ENCODE measurements at places on chromosomes 7 and 10. TPM values are rescaled to one million over a fixed set of nuclear protein-coding genes. Genes with fewer than 3 reads are reported as not detected.
A peak's percentile ranks its signal among the peaks of the same experiment; 100 is the strongest.

Gene LRRD1
- polyA plus RNA-seq, result 0.14 TPM

DNA sequence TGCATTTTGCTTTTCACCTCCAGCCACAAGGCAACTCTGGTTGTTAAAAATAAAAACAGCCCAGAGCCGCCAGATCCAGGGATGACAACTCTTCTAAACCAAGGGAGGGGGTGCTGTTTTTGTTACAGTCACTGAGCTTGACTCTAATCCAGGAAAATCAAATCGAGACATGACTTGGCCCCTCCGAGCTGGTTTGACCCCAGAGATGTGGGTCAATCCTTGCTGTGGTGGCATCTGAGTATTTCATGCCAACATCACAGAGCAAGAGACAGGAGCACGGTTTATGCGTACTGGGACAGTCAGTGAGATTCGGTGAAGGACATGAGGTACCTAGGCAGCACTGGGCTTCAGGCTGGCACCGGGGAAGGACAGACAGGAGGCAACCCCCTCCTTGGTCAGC is 88.8 kb upstream of the ZMIZ1 start:
- no peak for DNase-seq

Gene CUEDC2
- 76.8 TPM for polyA plus RNA-seq

DNA sequence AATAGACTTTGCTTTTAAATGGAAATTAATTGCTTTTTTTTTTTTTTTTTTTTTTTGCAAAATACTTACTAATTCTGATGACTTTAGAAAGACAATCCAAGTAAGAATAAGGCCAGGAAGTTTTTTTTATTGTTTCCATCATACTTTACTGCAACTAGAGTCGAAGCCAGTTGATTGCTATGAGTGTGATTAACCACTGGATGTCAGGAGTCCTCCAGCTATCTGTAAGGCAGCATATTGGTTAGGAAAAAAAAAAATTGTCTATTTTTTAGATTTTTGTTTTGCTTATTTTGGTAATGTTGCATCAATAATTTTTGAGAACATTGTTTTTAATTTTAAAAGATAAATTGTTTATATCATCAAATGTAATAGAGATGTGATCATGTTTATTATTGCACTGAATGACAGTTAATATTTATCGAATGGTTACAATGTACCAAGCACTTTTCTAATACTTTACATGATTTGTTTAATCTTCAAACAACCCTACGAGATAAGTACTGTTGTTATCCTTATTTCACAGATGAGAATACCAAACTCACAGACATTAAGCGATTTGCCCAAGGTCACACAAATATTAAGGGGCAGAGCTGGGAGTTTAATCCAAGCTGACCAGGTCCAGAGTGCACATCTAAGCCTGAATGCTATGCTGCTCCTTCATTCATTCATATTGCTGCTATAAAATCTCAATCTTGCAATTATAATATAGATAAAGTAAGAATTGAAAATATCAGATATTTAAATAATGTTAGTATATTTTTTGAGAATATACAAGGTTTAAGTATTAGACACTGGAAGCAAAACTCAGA is 19.9 kb upstream of the LMOD2 start:
- no peak for DNase-seq

Gene TMEM236
- 0.29 TPM for polyA plus RNA-seq

DNA sequence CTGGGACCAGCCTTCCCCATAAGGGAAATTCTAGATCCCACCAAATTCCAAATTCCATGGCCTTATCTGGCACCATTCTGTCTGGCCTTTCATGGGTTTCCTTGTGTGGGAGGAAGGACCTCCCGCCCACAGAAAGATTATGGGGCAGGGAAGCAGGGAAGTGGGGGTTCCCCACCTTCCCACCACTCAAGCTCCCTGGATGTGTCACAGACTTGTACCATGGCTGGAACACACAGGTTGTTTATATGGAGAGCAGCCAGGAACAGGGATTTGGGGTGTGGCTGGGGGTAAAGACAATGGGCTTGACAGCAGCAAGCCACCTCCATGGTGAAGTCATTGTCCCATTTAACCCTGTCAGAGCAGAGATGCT is 18.3 kb downstream of the UNC5B start:
- DNase-seq, result no peak

Gene SAP25
- polyA plus RNA-seq, result 7.5 TPM

DNA sequence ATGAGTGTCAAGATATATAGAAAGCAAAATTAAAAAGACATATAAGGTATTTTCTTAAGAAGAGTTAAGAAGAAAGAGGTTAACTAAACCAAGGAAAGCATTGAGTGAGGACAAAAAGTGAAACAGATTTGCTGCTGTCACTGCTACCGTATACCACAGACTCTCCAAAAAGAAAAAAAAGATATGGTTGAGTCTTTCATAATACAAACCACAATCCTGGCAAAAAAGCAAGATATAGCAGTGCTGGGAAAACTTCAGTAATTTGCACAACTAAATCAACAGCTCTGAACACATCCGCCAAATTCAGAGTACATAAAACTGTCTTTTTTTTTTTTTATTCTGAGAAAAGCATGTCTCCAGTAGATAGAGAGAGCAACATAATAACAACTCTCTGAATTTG is 114.7 kb downstream of the ETV1 start:
- DNase-seq, result peak; percentile 3

Gene ACHE
- polyA plus RNA-seq, result 6.7 TPM

DNA sequence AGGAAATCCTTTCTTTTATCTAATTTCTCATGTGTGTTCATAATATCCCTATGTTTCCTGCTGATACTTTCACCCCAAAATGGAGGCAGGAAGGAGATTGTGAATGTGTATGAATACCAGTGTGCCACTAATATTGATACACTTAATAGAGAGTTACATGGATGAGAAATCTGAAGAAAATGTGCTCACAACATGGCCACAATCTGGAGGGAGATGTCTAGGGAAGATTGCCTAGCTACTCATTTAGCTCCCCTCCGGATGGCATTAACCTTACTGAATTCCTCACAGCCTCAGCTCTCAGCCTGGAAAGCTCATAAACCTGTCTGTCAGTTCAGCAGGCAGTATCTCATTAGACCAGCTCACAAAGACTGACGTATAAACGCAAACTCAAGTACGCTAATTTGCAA is 23.4 kb upstream of the DMTF1 start:
- DNase-seq, result no peak

DNA sequence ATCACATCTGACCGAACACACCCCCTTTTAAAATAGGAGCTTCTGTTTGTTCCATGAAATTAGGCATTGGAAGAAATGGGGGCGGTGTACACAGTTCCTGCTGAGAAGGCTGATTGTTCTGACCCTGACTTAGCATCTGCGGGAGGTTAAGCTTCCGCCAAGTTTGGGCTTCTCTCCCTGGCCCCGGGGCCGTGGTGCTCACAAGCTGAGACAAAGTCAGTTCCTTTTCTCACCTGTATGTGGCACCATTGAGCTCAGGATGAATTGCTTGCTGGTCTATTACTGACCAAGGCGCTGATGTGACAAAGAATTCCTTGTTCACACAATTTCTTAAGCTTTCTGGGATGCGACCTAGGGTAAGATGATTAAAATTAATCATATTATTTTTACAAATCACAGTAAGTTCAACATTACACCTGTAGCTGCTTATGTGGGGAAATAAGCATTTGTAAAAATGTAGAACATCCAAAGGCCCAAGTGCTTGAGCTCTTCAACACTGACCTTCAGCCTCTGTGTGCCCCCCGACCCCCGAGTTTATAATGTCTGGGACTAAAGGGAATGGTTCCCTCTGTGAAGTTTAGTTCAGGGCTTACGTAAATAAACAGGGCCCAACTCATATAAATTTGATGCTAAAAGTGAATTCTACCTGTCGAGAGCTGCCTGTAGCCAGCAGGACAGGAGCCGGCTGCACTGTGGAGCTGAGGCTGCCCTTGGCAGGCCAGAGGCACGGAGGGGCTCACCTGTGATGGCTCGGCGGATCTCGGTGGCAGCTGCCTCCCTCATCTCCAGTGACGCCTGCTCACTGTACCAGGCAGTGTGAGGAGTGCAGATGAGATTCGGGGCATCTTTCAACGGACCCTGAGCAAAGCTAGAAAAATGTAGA is 50.8 kb downstream of the ZRANB1 start:
- DNase-seq, result no peak

GRCh38 chr7:135993950-135994349 is 16.8 kb upstream of the MTPN start:
- no peak for DNase-seq

Gene CXCL12
- 381 TPM for polyA plus RNA-seq

Gene CACNB2
- 2.7 TPM for polyA plus RNA-seq

Gene CYTH3
- polyA plus RNA-seq, result 38.6 TPM

Gene HOXA11
- polyA plus RNA-seq, result 44.0 TPM

Gene OPN1SW
- polyA plus RNA-seq, result 1.5 TPM

- no peak for DNase-seq
Measured at GRCh38 chr10:104630731-104631130, 10.4 kb upstream of the SORCS3 start.

GRCh38 chr7:140584195-140584851 is 56.3 kb downstream of the DENND2A start:
- DNase-seq, result no peak

- DNase-seq, result no peak
Measured at GRCh38 chr10:102284531-102284930, 39.2 kb downstream of the GBF1 start.

DNA sequence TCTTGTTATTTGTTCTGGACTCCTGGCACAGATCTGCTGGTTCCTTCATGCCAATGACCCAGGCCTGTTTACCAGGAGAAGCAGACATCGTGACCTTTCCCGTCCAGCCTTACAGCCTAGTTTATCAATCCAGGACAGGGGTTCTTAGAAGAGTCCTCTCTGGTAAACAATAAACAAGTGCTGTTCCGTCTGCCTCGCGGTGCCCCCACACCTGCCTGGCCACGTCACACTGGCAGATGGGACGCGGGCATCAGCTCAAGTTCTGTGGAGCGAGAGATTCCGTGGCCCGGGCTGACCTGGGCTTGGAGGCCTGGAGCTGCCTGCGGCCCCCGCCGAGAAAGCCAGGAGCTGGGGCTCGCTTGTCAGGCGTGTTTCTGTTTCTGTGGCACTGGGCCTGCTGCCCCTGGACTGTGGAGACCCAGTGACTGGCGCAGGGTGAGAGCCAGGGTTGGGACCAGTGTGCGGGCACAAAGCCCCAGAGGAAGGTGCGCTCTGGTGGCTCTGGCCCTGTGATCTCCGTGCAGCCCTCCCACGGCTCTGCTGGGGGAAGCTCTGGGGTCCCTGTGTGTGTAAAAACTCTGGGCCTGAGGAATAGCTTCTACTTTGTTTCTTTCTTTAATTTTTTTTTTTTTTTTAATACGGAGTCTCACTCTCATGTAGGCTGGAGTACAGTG is 28.4 kb upstream of the PFKFB3 start:
- no peak for DNase-seq

Gene CNTNAP2
- 26.6 TPM for polyA plus RNA-seq

Gene NEUROG3
- not detected for polyA plus RNA-seq

DNA sequence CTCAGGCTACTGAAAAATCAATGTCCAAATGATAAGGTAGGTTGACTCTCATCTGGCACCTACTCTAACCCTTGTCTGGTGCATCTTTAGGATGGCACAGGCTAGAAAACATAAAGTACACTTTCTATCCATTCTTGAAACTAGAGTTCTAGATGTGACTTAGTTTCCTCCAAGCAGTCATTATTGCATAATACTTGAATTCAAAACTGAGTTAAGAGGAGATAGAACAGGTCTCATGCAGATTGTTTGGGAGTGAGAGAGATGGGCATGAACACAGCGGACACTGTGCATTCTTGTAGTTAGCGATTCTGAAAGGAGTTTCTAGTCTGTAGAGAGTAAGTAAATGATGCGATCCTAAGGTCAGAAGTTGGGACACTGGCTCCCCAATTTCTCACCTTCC is 149.2 kb downstream of the PDE1C start:
- no peak for DNase-seq

Gene OR13A1
- 0.15 TPM for polyA plus RNA-seq

DNA sequence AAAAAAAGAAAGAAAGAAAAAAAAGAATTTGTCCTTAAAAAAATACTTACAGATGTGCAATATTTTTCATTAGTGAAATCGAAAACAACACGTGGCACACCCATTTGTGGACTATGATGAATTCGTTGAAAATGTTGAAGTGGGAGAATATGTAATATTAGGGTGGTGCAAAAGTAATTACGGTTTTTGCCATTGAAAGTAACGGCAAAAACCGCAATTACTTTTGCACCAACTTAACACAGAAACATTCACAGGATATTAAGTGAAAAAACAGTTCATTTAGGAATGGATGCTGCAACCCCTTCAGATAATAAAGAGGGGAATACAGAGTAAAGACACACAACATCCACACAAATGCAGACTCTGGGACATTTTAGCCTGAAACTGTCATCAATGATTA is 96.0 kb downstream of the CALN1 start:
- DNase-seq, result no peak

DNA sequence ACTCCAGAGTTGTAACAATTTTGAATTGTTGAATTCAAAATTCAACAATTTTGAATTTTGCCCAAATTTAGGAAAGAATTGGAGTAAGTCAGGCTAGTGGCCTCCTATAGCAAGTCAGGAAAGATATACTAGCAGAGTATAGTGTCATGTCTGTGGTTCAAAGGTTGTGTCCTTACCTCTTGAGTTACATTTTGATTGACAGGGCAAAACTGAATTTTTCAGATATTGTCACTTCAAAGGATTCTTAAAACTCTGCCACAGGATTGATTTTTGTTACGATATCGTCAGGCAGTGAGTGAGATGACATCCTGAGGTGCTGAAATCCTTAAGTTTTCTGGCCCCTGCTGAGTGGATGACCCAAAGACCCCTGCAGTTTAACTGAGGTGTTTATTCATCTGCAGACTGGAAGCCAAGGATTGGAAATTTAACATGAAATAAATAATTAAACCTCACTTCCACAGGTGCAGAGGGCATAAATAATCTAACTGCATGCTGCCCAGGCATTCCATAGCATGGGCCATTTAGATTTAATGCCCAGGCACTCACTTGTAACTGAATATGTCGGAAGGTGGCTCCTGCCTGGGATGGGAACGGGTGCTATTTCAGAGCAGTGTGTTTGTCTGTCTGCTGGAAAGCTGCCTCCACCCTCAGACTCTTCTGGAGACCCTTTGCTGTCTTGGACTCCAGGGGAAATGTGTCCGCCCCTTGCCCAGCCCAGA is 50.8 kb downstream of the RBM20 start:
- no peak for DNase-seq

Gene IFIT1
- polyA plus RNA-seq, result 23.7 TPM

DNA sequence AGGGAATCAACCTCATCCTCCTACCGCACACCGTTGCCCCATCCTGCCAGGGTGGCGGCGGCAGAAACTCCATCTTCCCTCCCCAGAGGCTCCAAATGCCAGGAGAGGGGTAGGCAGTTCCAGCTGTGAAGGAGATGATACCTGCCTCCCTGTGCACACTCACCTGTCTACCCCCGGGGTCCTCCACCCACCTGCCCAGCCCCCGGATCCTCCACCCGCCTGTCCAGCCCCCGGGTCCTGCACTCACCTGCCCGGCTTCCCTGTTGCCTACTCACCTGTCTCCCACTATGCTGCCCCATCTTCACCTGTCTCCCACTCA is 13.4 kb upstream of the DNAAF5 start:
- DNase-seq, result no peak

Gene HOXA9
- polyA plus RNA-seq, result 119 TPM

DNA sequence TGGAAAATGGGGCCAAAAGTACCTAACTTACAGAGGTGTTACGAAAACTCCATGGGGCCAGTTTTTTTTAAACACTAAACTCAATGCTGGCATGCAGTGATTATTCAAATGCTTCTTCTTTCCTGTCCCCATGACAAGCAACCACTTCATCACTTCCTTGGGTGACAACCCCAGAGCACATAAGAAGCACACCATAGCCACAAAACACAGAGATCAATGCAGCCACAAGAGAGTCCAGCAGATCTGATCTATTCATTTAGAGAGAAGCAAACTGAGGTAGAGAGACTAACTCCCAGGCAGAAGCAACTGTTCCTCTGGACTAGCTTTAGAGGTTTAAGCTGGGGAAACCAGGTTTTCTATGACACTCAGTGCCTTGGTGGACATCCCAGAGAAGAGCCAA is 180.0 kb downstream of the GRID1 start:
- DNase-seq, result no peak

Gene ZNF33B
- polyA plus RNA-seq, result 38.7 TPM

Measured in renal cortex interstitium (tissue), 15 donors.